ENCODE measurements at places on chromosomes 11 and 22.

- DNase-seq: peak; percentile 87
These were observed 1.1 kb upstream of the VPS37C start for GRCh38 chr11:61162092-61162941.

DNA sequence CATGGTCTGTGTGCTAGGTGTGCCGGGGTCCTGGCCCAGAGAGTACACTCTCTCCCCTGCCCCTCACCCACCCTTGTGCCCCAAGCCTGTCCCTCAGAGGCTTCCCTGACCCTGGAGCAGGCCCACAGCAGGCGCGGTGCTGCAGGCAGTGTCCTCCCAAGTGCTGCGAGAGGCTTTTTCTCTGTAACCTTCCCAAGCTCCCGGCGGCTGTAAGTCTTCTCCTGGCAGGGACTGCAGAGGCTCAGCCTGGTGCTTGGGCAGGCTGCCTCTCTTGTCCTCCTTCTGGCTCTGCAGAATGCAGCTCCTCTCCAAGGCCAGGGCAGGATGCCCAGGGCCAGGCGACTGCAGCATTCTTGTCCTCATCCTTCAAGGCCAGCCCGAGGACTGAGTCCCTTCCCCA, 15.9 kb downstream of the RFPL1 start:
- no peak for DNase-seq

DNA sequence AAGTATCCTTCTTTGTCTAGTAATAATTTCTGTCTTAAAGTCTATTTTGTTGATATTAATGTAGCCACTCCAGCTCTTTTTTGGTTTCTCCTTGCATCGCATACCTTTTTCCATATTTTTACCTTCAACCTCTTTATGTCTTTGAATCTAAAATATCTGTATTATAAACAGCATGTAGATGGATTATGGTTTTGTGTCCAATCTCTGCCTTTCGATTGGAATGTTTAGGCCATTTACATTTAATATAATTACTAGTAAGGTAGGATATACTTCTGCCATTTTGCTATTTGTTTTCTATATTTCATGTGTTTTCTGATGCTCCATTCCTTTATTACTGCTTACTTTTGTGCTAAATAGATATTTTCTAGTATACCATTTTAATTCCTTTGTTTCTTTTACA, 39.5 kb downstream of the TMPRSS5 start:
- DNase-seq: no peak

DNA sequence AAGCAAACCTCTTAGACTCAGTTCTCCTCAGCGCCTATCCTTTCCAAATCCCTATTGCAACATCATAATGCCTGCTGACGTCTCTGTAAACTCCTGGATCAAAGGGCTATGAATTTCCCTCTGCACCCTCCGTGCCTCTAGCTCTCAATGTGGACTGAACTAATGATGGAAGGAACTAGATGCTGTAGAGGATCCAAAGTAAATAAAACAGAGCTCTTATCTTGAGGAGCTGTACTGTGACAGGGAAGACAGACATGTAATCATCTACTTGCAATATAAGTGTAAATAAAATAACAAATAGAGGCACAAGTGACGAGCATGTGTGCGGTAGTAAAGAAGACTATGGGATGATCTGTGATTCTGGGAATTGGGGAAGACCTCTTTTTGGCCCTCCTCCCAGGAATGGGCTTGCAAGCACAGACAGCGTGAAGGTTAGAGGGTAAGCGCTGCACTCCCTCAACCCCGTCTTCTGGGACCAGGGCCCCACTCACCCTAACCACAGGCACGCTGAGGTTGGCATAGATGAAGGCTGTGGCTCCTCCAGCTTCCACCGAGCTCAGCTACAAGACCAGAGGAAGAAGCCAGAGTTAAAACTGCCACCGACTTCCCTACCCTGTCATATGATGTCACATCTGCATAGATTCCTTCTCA, 42.2 kb downstream of the P4HA3 start:
- DNase-seq: no peak
